ENCODE measurements at places on chromosomes 11 and 22. TPM values are rescaled to one million over a fixed set of nuclear protein-coding genes. Genes with fewer than 3 reads are reported as not detected.
A peak's percentile ranks its signal among the peaks of the same experiment; 100 is the strongest.

DNA sequence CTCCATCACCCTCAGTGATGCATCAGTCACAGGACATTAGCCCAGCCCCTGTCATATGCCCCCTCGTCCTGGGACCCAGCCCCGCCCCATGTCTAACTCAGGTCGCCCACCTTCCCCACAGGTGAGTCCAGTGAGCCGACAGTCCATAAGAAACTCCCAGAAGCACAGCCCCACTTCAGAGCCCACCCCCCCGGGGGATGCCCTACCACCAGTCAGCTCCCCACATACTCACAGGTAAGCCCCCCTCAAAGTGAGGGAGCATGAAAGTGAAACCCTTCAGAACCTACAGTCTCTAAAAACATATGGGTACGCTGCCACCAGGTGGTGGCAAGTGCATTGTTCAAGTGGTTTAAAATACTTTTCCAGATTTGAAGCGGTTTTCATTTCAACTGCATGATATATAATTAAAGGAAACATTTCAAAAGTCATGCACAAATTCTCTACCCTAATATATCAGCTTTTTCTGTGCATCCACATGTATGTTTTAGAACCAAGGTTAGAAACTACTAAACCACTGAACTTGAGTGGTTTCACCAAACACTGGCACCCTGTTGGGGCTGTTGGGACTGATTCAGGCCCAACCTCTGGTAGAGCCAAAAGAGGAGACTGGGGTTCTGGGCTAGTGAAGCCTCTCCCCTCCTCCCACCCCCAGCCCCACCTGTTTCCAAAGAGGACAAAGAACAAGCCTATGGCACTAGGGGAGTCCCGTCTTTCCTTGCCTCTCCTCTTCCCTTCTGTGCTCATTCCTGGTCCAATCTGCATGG is 17.3 kb downstream of the EPS8L2 start:
- H3K27me3 ChIP-seq = no peaks in the 10 kb centered on the region
- H3K36me3 ChIP-seq = no peaks in the 10 kb centered on the region
- DNase-seq = peak; percentile 66
- H3K27ac ChIP-seq = no peak overlapping the region
- peaks cover 19% of the 10 kb centered on the region for H3K4me1 ChIP-seq
- peak overlapping the region; percentile 18 for H3K4me3 ChIP-seq

DNA sequence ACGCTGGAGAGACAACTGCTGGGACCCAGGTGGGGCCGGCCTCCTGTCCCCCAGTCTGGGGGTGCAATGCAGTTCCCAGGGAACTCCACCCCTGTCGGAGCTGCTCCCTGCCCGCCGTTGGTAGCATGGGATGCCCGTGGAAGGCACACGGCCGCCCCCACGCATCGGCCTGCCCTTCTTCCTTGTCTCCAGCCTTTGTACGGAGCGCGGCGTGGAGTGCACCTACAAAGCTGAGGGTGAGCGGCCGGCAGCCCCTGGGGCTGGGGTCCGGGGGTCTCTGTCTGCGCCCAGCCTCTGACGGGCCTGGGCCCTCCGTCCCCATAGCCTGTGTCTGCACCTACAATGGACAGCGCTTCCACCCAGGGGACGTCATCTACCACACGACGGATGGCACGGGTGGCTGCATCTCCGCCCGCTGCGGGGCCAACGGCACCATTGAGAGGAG is 23.2 kb downstream of the MUC5AC start:
- H3K4me3 ChIP-seq = no peak overlapping the region
- DNase-seq = no peak
- H3K27me3 ChIP-seq = no peaks in the 10 kb centered on the region
- H3K36me3 ChIP-seq = no peaks in the 10 kb centered on the region
- H3K27ac ChIP-seq = no peak overlapping the region

GRCh38 chr11:14414470-14415461 is 55.8 kb upstream of the RRAS2 start:
- H3K27me3 ChIP-seq = no peaks in the 10 kb centered on the region
- peak overlapping the region; percentile 47 for H3K27ac ChIP-seq
- H3K36me3 ChIP-seq = no peaks in the 10 kb centered on the region
- peak; percentile 8 for DNase-seq

DNA sequence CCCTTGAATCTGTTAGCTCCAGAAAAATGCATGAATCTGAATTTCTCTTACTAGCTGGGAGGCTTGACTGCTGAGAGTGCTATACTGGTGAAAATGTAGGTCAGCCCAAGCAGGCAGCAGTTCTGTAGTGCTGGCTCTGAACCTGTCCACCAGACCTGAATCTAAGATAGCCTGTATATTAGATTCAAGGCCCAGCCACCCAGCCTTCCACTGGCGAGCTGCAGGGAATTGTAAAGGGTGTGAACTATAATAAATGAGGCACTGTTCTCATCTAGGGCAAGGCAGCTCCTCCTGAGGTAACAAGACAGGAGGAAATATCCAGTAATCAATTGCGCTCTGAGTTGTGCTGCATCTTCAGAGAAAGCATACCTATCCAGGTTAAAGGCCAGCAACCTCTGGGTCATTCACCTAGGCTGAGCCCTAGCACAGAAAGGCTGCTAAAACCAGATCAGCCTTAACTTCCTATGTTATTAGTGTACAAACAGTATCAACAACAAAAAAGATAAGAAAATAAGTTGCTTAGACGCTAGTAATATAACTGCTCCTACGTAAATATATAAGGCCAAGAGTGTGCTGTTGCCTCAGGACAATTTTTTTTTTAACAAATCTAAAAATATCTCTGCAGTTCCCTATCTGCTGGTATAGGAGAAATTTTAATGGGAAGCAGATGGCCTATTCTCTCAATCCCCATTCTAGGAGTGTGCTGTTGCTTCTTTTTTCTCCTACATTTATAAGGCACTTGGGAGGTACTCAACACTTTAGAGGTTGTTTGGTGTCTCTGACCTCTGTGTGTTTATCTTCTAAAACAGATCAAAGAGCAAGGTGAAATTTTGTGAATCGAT is 63.0 kb downstream of the RELT start:
- DNase-seq = no peak
- H3K27ac ChIP-seq = no peak overlapping the region
- no peaks in the 10 kb centered on the region for H3K36me3 ChIP-seq
- H3K4me3 ChIP-seq = no peak overlapping the region
- no peaks in the 10 kb centered on the region for H3K27me3 ChIP-seq
- H3K4me1 ChIP-seq = no peaks in the 10 kb centered on the region

The PNPLA3 gene
- not detected for total RNA-seq

DNA sequence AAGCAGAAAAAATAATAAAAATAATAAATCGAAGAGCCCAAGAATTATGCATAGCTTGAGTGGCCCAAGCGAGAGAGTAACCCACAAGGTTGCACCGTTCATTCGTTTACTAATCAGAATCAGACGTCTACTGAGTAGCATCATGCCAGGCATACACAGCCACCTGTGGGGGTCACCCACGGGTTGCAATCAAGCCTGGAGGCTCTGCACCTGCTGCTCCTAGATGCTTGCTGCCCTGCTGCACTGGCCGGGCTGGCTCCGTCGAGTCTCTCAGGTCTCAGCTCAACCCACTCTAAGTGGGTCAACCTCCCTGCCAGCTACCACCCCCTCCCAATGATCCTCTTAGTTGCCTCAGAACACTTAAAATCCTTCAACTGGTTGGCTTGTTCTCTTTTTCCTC is 2.0 kb upstream of the TESMIN start:
- H3K27me3 ChIP-seq = no peaks in the 10 kb centered on the region
- peaks cover 22% of the 10 kb centered on the region for H3K36me3 ChIP-seq
- no peak overlapping the region for H3K4me3 ChIP-seq
- H3K4me1 ChIP-seq = no peaks in the 10 kb centered on the region

DNA sequence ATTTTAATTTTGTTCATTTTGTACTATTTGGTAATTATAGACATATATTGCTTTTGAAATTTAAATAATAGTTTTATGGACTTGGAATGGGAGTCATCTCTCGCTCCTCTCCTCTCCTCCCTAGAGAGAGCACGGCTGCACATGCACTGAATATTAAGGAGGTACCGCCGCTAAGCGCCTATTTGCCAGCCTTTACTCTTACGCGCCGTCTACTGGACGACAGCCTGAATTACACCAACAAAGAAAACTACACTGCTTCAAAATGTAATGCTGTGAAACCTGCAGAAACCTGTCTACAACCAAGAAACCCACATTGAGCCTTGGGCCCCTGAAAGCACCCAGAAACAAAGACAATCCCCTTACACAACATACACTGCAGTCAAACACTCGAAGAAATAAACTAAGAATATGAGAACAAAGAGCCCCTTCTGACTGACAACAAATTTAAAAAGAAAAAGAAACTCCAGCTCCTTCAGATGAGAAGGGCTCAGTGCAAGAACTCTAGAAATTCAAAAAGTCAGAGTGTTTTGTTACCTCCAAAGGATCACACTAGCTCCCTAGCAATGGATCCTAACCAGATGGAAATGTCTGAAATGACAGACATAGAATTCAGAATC is 737.2 kb downstream of the LRRC4C start:
- no peak overlapping the region for H3K27ac ChIP-seq
- DNase-seq = no peak
- no peaks in the 10 kb centered on the region for H3K4me1 ChIP-seq
- H3K36me3 ChIP-seq = no peaks in the 10 kb centered on the region
- no peak overlapping the region for H3K4me3 ChIP-seq

GRCh38 chr22:27654546-27655445 is 146.8 kb downstream of the MN1 start:
- no peaks in the 10 kb centered on the region for H3K27me3 ChIP-seq
- no peak overlapping the region for H3K27ac ChIP-seq
- H3K36me3 ChIP-seq = no peaks in the 10 kb centered on the region
- no peaks in the 10 kb centered on the region for H3K4me1 ChIP-seq
- DNase-seq = no peak
